ENCODE measurements at places on chromosomes 1 and 21.

GRCh38 chr21:14886001-14886400 lies 178.8 kb downstream of the NRIP1 start:
- no peak for DNase-seq

- no peak for DNase-seq
Measured at GRCh38 chr21:18478513-18478912, 74.9 kb upstream of the TMPRSS15 start.

GRCh38 chr1:160619742-160620277 lies 27.0 kb downstream of the SLAMF1 start:
- DNase-seq: no peak

DNA sequence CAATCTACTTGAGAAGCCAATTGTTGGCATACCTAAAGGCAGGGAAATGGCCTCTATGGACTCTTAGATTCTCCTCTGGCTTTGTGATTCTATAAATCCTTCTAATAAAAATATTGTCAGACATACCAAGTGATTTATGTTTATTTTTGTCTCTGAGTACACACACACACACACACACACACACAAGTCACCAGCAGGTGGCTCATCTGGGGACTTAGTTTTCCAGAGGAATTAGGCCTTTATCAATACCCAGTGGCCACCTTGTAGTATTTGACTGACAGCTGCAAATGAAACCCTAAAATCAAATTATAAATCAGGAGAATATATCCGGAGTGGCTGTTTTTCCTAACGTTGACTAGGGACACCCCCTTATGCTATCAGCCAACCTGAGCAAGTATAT lies 258.5 kb downstream of the BRINP2 start:
- DNase-seq: no peak

GRCh38 chr1:225469051-225469450 lies 41.2 kb upstream of the LBR start:
- no peak for DNase-seq

DNA sequence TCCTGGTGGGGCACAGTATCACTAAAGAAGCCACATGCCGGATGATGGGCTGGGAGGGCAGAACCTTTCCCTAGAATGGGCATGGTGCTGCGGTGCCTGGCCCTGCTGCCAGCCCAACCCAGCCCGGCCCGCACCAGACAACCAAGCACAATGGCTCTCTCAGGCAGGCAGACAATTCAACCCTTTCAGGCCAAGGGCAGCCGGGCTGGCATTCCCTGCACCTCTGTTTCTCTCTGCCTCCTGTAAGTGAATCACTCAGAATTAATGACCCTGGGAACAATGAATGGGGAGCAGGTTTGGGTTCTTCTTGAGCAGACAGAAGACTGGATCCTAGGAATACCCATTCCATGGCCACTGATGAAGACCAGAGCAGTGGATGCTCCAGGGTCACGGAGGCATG lies 41.0 kb upstream of the IFFO2 start:
- DNase-seq: no peak

DNA sequence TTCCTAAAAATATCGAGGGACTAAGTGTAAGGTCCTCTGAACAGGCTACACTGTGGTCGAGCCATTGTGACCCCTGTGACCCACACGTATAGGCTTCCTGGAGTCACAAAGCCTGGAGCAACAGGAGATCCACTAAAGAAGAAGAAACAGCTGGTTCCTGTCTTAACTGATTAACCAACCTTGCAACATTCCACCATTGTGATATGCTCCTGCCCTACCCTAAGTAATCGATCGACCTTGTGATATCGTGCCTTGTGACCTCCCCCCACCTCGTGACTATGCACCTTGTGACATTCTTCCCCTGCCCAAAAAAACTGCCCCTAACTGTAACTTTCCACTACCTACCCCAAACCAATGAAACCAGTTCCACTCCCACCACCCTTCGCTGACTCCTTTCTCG lies 304.6 kb upstream of the FAM78B start:
- DNase-seq: no peak

GRCh38 chr1:34009340-34009985 lies 145.6 kb downstream of the HMGB4 start:
- DNase-seq: no peak

DNA sequence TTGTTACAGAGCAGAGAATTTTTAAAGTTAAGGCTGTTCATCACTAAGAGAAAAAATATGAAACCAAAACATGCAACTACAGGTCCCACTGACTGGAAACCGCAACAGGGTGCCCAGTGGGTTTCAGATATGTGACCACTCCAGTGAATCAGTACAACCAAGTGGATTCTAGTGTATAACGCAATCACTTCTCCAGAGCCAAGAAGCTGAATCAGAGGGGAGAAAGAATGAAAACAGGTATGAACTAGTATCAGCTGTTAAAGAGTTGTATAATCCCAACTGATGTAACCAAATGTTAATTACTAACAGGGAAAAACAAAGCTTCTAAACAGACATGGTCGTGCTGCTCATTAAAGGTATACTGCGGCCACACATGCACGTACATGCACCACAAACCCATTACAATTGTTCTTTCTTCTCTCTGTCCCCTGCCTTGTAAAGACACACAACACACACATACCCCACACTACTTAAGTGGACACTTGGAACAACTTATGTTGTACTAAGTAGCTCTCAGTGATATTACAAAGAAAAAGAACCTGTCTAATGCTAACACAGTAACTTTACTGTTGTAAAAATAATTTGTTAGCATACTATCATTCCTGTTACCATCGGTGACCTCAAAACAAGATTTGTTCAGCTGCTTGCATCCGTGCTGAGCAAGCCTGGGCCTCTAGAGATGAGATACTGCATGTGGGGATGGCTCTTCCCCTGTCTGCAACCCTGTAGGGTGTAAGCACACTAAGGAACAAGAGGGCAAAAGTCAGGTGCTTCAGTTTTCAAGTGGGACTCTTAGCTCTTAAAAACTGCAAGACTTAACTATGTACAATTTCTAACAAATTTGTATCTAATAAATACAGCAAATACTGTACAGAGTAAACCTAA lies 74.2 kb downstream of the PTPN14 start:
- no peak for DNase-seq
